Adrenal gland (tissue), 19 donors: ENCODE measurements at places on chromosomes 11 and 22. TPM values are rescaled to one million over a fixed set of nuclear protein-coding genes. Genes with fewer than 3 reads are reported as not detected.

The C11orf42 gene
- not detected for total RNA-seq

DNA sequence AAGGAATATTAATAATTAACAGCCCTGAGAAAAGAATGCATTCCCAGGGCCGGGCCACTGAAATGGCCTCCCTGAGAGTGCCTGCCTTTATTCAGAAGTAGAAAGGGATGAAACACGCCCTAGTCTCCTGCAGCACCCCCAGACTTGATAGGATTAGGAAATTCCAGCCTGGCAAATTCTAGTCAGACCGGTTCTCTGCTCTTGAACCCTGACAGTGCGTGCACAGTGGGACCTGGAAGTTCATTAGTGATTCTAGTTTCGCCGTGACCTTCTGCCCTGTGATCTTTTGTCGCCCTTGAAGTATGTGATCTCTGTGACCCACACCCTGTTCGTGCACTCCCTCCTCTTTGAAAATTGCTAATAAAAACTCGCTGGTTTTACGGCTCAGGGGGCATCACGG is 2.1 kb upstream of the GSTP1 start:
- peaks cover 10% of the 10 kb centered on the region for H3K4me1 ChIP-seq
- no peak overlapping the region for H3K4me3 ChIP-seq
- no peak for DNase-seq
- no peak overlapping the region for H3K27ac ChIP-seq
- H3K27me3 ChIP-seq: peaks cover 6% of the 10 kb centered on the region
- H3K36me3 ChIP-seq: peaks cover 8% of the 10 kb centered on the region

DNA sequence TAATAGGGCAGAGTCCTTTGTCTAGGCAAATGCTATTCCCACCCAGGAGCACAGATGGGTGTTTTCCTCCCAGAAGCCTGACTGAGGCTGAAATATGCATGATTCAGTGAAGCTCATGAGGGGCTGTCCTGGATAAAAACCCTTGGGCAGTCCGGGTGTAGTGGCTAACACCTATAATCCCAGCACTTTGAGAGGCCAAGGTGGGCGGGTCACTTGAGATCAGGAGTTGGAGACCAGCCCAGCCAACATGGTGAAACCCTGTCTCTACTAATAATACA is 48.6 kb upstream of the LMO2 start:
- H3K4me3 ChIP-seq: no peak overlapping the region
- DNase-seq: no peak
- H3K27me3 ChIP-seq: no peaks in the 10 kb centered on the region
- peaks cover 16% of the 10 kb centered on the region for H3K4me1 ChIP-seq

GRCh38 chr11:111629499-111629898 is 27.2 kb downstream of the SIK2 start:
- peaks cover 12% of the 10 kb centered on the region for H3K4me1 ChIP-seq
- DNase-seq: no peak
- no peaks in the 10 kb centered on the region for H3K36me3 ChIP-seq
- H3K27me3 ChIP-seq: no peaks in the 10 kb centered on the region
- no peak overlapping the region for H3K27ac ChIP-seq
